ENCODE measurements at places on chromosomes 2 and 18.

DNA sequence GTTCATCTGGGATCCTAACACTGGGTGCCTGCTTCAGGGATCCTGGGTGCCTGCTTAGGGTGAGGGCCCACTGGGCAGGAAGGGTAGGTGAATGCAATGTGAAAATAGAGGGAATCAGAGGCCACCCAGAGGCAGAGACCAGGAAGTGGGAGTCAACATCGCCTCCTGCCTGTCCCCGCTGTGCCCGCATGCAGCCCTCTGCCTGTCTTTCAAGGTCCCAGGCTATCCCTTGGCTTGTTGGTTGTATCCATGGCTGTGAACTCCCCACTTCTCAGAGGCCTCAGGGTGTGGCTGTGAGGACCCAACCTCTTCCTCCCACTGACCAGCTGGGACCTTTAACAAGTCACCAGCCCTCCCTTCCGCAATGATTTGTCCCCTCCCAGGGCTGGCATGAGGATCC, 26.5 kb downstream of the PSD4 start:
- DNase-seq, result no peak

DNA sequence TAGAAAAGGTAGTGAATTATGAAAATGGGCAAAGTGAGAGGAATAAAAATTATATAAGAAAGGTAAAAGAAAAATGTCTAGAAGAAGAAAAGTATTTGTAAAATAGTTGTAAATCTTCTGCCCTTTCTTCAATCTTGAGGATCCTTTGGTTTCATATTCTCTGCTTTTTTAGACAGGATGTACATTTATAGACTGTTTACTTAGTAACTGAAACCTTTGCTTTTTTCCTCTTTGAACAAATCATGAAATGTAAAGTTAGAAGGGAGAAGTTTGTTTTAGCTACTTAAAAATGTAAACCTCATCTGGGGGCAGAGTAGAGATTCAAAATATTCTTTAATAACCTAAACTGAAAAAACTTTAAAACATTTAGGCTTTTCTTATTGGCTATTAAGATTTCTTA, 150.4 kb upstream of the ITGA4 start:
- no peak for DNase-seq

GRCh38 chr18:68448736-68449135, 266.2 kb downstream of the TMX3 start:
- DNase-seq, result no peak

- no peak for DNase-seq
Measured at GRCh38 chr18:76654577-76654976, 159.5 kb upstream of the ZNF516 start.

DNA sequence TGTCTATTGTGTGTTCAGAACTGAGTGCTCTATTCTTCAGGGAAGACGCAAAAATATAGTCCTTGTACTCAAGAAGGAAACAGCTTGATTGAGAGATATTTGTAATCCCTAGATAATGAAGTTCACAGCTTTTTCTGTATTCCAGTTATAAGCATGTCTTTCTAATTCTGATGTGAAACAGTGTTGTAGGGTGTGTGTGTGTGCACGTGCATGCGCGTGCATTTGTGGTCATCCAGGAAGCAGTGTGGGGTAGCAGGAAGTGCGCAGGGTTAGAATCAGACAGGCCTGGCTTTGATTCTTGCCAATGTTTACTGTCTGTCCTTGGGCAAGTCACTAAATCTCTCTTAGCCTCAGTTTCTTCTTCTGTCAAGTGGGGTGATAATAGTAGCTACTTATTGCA, 87.9 kb downstream of the NPAS2 start:
- DNase-seq, result no peak

DNA sequence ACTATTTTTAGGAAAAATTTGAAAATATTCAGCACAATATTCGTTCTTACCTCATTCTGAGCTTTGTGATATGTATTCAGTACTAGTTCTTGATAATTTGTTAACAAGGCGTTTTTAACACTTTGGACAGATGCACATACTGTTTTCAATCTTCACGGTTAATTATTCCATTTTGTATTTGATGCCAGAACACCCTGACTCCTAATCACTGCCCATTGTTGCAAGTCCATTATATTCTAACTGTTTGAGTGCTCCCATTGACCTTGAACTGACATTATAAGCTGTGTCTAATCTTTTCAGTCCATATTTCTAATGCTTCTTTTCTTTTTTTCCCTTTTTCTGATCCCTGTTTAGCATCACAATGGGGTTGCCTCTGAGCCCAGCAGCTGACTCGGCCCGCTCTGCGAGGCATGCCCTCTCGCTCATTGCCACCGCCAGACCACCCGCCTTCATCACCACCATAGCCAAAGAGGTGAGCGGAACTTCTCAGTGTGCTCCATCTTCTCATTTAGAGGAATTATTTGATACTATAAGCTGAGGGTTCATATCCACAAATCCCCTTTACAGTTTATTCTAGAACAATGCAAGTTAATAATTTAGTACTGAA, 211.3 kb upstream of the BOD1L2 start:
- no peak for DNase-seq

- DNase-seq, result no peak
Measured at GRCh38 chr2:167212014-167212648, 323.9 kb downstream of the XIRP2 start.

Data from activated CD4-positive, alpha-beta T cell treated with anti-CD3 and anti-CD28 coated beads, Interleukin-2, amount 50 U/mL, for 24 hours (primary cell).